ENCODE measurements at places on chromosomes 7 and 10.

DNA sequence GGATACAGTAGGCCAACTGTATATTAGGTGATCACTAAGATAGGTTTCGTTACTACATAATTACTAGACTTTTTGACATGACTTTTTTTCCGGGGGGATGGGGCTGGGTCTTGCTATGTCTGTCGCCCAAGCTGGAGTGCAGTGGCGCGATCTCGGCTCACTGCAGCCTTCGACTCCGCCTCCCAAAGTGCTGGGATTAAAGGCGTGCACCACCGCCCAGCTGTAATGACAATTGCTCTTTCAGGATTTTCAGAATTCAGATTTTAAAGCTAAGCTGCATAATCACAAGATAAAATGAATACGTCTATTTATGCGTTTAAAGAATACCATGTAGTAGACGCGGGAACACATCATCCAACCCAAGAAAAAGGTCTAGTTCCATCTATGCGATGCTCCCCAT, 982 bp downstream of the IDI1 start:
- H3K27me3 ChIP-seq, result no peaks in the 10 kb centered on the region

DNA sequence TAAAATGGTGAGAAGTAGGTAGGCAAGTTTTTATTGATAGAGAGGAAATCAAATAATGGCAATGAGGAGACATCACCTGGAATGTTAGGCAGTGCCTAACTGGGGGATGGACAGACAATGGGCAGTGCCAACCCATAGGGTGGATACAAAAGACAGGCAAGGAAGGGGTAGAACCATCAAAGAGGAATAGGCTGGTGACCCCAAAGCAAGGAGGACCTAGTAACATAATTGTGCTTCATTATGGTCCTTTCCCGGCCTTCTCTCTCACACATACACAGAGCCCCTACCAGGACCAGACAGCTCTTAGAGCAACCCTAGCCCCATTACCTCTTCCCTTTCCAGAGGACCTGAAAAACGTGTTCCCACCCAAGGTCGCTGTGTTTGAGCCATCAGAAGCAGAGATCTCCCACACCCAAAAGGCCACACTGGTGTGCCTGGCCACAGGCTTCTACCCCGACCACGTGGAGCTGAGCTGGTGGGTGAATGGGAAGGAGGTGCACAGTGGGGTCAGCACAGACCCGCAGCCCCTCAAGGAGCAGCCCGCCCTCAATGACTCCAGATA, 30.0 kb downstream of the PRSS2 start:
- H3K4me1 ChIP-seq, result peaks cover 41% of the 10 kb centered on the region
- peaks cover 72% of the 10 kb centered on the region for H3K27me3 ChIP-seq
- H3K4me3 ChIP-seq, result no peak overlapping the region

- H3K4me3 ChIP-seq, result no peak overlapping the region
- H3K36me3 ChIP-seq, result no peaks in the 10 kb centered on the region
- H3K4me1 ChIP-seq, result no peaks in the 10 kb centered on the region
- H3K27me3 ChIP-seq, result no peaks in the 10 kb centered on the region
Observed at GRCh38 chr10:76411729-76412435, 980.5 kb downstream of the LRMDA start.

GRCh38 chr10:74927701-74928100, 101.3 kb downstream of the KAT6B start:
- H3K36me3 ChIP-seq, result no peaks in the 10 kb centered on the region
- H3K4me1 ChIP-seq, result peaks cover 34% of the 10 kb centered on the region
- H3K27me3 ChIP-seq, result no peaks in the 10 kb centered on the region

DNA sequence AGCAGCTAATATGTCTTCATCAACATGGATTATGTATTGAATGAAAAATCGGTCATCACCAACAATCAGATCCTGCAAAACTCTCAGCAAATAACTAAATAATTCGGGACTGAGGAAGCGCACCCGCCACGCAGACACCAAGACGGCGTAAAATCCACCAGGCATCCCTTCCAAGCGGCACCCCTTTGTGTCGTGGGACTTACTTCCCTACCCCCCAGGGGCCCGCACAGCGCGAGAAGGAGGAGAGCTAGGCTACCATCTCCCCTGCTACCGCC, 721 bp downstream of the ARL3 start:
- peaks cover 43% of the 10 kb centered on the region for H3K4me1 ChIP-seq
- DNase-seq, result no peak
- no peaks in the 10 kb centered on the region for H3K27me3 ChIP-seq
- peaks cover 4% of the 10 kb centered on the region for H3K36me3 ChIP-seq

- no peaks in the 10 kb centered on the region for H3K27me3 ChIP-seq
- DNase-seq, result no peak
- H3K4me1 ChIP-seq, result no peaks in the 10 kb centered on the region
- no peak overlapping the region for H3K27ac ChIP-seq
Observed at GRCh38 chr7:134954197-134955082, 31.9 kb upstream of the AGBL3 start.

- H3K27ac ChIP-seq, result no peak overlapping the region
- H3K4me3 ChIP-seq, result no peak overlapping the region
- H3K36me3 ChIP-seq, result no peaks in the 10 kb centered on the region
- peaks cover 22% of the 10 kb centered on the region for H3K4me1 ChIP-seq
- H3K27me3 ChIP-seq, result no peaks in the 10 kb centered on the region
Observed at GRCh38 chr10:128429835-128430513, 303.8 kb upstream of the MKI67 start.

DNA sequence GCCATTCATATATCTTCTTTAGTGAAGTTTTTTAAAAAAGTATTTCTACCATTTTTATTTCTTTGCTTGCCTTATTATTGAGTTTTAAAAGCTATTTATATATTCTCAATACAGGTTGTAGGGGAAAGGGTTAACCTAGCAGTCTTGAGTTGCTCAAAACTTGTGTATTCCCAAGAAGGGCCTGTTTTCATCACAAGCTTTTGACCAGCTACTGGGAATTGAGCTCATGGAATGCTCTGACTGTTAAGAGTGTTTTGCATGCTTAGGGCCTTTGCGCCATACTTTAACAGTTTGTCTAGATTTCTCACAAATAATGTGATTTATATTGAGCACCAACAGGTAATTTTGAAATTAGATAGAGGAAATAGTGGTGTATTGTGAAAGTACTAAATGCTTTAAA, 72.0 kb upstream of the CALCR start:
- peak overlapping the region; percentile 97 for H3K27ac ChIP-seq
- no peaks in the 10 kb centered on the region for H3K27me3 ChIP-seq
- no peak for DNase-seq
- H3K4me3 ChIP-seq, result no peak overlapping the region

- H3K27ac ChIP-seq, result no peak overlapping the region
- H3K36me3 ChIP-seq, result peaks cover 4% of the 10 kb centered on the region
- DNase-seq, result no peak
- H3K4me1 ChIP-seq, result no peaks in the 10 kb centered on the region
- no peak overlapping the region for H3K4me3 ChIP-seq
Observed at GRCh38 chr7:98464558-98464940, 63.7 kb upstream of the BAIAP2L1 start.

GRCh38 chr10:86609920-86610319, 44.4 kb upstream of the OPN4 start:
- H3K27me3 ChIP-seq, result no peaks in the 10 kb centered on the region
- DNase-seq, result no peak
- no peaks in the 10 kb centered on the region for H3K36me3 ChIP-seq
- no peak overlapping the region for H3K4me3 ChIP-seq

DNA sequence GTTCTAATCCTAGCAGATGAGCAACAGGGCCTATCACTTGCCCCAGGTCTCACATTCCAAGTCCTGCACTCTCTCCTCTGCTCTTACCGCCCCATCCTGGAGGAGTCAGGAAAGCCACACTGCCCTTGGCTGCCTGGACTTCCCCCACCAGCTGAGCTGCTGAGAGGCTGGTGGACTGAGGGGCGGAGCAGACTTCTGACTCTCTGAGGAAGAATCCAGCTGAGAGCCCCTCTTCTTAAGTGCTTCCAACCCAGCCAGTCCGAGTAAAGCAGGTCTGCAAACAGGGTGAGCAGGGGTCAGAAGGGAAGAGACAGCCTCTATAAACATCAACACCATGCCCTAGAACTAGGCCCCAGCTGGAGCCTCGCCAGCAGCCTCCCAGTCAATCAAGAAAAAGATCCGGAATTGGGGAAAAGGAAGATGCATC, 92.4 kb upstream of the TMEM72 start:
- no peak for DNase-seq

DNA sequence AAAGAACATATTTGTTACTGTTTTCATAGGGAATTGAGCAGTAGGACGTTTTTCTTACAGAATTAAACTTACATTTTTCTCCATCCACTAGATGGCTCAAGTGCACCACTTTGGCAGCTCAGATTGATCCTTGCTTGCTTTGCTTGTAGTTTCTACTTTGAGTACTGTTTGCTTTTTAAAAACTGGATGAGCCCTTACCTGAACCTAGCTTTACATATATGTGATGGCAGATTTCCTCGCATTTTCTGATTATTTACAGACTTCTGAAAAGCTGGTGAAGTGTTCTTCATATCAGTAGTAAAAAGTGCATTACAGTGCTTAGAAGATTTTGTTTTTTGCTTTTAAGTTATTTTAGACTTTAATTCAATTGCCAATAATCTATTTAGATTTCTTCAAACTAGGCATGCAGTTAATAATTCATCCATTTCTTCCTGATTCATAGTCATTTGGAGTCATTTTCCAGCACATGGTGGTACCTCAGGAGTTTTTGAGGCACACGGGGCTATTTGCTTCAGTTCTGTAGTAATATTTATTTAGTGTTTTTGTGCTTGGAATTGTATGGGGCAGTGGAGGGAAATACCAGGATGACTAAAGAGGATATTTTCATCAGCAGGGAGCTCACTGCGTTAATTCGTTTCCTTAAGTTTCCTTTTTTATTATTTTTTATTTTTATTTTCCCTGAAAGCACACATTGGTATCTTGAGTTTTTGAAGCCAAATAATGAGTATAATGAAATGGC, 57.3 kb downstream of the MAPK8 start:
- H3K27me3 ChIP-seq, result no peaks in the 10 kb centered on the region
- no peaks in the 10 kb centered on the region for H3K36me3 ChIP-seq
- no peak overlapping the region for H3K27ac ChIP-seq
- no peak for DNase-seq
- no peak overlapping the region for H3K4me3 ChIP-seq
- H3K4me1 ChIP-seq, result peaks cover 17% of the 10 kb centered on the region

GRCh38 chr10:112962343-112962742, 12.3 kb downstream of the TCF7L2 start:
- no peak overlapping the region for H3K4me3 ChIP-seq
- H3K27ac ChIP-seq, result peak overlapping the region; percentile 90
- peaks cover 48% of the 10 kb centered on the region for H3K36me3 ChIP-seq
- no peaks in the 10 kb centered on the region for H3K27me3 ChIP-seq

DNA sequence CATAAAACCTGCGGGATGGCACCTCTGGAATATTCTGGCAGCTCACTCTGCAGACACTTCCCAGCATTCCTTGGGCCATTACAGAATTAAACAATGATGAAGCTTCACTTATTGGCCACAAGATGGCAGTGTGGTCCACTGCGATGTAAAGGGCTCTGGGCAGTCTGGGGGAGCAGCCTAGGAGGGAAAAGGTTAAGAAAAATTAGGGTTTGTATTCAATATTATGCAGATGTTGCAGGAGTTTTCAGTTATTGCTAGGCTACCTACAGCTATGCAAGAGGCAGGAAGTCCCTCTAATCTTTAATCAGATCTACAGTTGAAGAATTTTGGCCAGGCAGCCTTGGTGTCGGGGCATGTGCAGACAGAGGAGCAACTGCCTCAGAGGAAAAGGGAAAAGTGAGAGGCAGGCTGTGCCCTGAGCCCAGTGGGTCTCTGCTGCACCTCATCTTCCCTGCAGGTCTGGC, 233.2 kb upstream of the PRSS1 start:
- peaks cover 9% of the 10 kb centered on the region for H3K4me1 ChIP-seq
- no peak overlapping the region for H3K27ac ChIP-seq
- peaks cover 5% of the 10 kb centered on the region for H3K27me3 ChIP-seq
- DNase-seq, result peak; percentile 26
- H3K36me3 ChIP-seq, result no peaks in the 10 kb centered on the region

GRCh38 chr10:58577437-58577777, 64.7 kb downstream of the BICC1 start:
- peaks cover 11% of the 10 kb centered on the region for H3K4me1 ChIP-seq
- no peak overlapping the region for H3K27ac ChIP-seq
- no peaks in the 10 kb centered on the region for H3K27me3 ChIP-seq

GRCh38 chr10:50279489-50279888, 28.2 kb upstream of the ASAH2 start:
- DNase-seq, result peak; percentile 23
- H3K4me1 ChIP-seq, result peaks cover 15% of the 10 kb centered on the region
- no peaks in the 10 kb centered on the region for H3K36me3 ChIP-seq
- H3K27me3 ChIP-seq, result peaks cover 5% of the 10 kb centered on the region

DNA sequence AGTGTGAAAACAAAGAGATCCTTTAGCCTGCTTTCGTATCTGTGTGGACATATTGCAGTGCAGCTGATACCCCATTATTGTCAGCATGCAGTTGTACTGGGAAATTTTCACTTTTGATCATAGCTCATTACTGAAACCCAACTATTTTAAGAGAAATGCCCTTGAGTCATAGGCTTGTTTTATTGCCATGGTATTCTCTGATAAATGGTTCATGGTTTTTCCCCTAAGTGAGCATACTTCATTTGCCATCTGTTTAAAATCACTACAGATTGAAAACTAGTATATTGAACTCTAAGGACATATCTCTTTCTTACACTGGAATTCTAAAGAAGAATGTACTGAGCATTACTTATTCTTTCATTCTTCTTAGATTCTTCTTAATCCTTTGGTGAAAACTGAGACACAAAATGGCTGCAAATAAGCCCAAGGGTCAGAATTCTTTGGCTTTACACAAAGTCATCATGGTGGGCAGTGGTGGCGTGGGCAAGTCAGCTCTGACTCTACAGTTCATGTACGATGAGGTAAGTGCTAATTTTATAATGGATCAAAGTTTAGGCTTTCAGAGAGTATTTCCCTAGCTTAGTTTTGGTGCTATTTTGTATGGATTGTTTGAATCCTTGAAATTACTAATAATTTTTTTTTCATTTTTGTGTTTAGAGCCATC, 63.0 kb downstream of the RALA start:
- no peak overlapping the region for H3K4me3 ChIP-seq
- peaks cover 25% of the 10 kb centered on the region for H3K4me1 ChIP-seq

GRCh38 chr10:96310321-96310669, 6.1 kb downstream of the DNTT start:
- no peaks in the 10 kb centered on the region for H3K36me3 ChIP-seq
- peak overlapping the region; percentile 99 for H3K27ac ChIP-seq
- H3K27me3 ChIP-seq, result no peaks in the 10 kb centered on the region
- H3K4me3 ChIP-seq, result peak overlapping the region; percentile 15

GRCh38 chr10:119653209-119653608, 2.0 kb downstream of the BAG3 start:
- H3K4me1 ChIP-seq, result peaks cover 45% of the 10 kb centered on the region
- H3K36me3 ChIP-seq, result no peaks in the 10 kb centered on the region
- no peak for DNase-seq
- no peak overlapping the region for H3K27ac ChIP-seq

- H3K4me1 ChIP-seq, result peaks cover 18% of the 10 kb centered on the region
- H3K27ac ChIP-seq, result no peak overlapping the region
- H3K27me3 ChIP-seq, result peaks cover 30% of the 10 kb centered on the region
- peak; percentile 6 for DNase-seq
- peaks cover 8% of the 10 kb centered on the region for H3K36me3 ChIP-seq
Observed at GRCh38 chr7:128189231-128189930, 51.7 kb upstream of the LEP start.

GRCh38 chr10:74332398-74332797, 181.4 kb downstream of the ADK start:
- DNase-seq, result no peak
- no peak overlapping the region for H3K27ac ChIP-seq
- peaks cover 17% of the 10 kb centered on the region for H3K36me3 ChIP-seq
- H3K27me3 ChIP-seq, result no peaks in the 10 kb centered on the region

- no peak for DNase-seq
- H3K4me1 ChIP-seq, result peaks cover 11% of the 10 kb centered on the region
- no peaks in the 10 kb centered on the region for H3K27me3 ChIP-seq
- no peaks in the 10 kb centered on the region for H3K36me3 ChIP-seq
- no peak overlapping the region for H3K4me3 ChIP-seq
- H3K27ac ChIP-seq, result peak overlapping the region; percentile 33
Observed at GRCh38 chr10:8183241-8183704, 128.8 kb downstream of the GATA3 start.

Measured in WTC11 (cell line).